ENCODE measurements at places on chromosomes 3 and 15. TPM values are rescaled to one million over a fixed set of nuclear protein-coding genes. Genes with fewer than 3 reads are reported as not detected.

- no peak for DNase-seq
Observed at GRCh38 chr3:4939276-4939675, 40.0 kb upstream of the BHLHE40 start.

- DNase-seq, result no peak
Observed at GRCh38 chr3:150253622-150254021, 154.5 kb upstream of the TSC22D2 start.

DNA sequence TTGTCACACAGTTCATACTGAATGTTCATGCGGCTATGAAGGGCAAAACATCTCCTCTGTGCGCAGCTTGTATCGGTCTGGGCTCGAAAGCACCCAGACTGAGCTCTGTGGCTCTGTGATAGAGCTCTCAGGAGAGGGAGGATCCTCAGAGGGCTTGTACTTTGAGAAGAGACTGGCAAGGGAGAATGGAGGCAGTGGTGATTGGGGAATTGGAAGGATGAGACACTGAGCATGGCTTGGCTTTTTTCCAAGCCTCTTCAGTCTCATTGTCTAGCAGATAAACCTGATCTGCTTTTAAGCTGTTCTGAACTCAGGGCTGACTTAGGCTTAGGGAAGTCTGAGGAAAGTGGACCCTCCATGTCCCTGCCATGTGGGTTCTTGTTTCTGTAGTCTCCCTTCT lies 43.0 kb downstream of the RAD54L2 start:
- DNase-seq, result no peak

- DNase-seq, result no peak
Observed at GRCh38 chr15:57649138-57649537, 57.4 kb upstream of the POLR2M start.

Gene TM4SF4
- polyA plus RNA-seq, result not detected

All from right cardiac atrium (tissue), 5 donors.